ENCODE measurements at places on chromosomes 5 and 9.

GRCh38 chr5:119166026-119166425, 95.1 kb downstream of the DMXL1 start:
- no peak for DNase-seq

GRCh38 chr9:7172154-7173115, 414.7 kb downstream of the KDM4C start:
- DNase-seq: no peak

DNA sequence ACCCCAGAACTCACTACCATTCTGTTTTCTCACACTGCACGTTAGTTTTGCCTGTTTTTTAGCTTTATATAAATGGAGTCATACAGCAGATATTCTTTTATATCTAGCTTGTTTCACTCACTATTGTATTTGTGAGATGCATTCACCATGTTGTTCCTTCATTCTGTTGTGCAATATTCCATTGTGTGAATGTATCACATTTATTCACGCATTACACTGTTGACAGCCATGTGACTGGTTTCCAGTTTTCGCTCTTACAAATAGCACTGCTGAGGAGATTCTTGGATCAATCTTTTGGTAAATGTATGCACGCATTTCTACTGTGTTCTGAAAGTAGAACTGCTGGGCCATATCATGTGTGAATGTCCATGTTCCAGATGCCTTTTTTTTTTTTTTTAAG, 6.4 kb upstream of the SNX30 start:
- DNase-seq: no peak

GRCh38 chr5:177306674-177307543, 3.3 kb downstream of the PRELID1 start:
- no peak for DNase-seq

GRCh38 chr9:123416176-123416575, 60.2 kb downstream of the CRB2 start:
- no peak for DNase-seq

DNA sequence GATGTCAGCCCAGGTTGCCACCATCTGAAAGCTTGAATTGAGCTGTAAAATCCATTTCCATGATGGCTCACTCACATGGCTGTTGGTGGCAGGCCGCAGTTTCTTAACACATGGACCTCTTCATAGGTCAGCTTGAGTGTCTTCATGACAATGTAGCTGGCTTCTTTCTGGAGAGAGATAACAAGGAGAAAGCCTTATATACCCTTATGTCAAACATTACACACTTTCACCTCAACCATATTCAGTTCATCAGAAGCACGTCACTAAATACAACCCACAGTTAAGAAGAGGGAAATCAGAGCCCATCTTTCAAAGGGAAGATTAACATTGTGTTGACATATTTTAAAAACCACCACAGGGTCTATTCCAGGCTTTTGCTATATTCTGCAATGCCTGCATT, 604.4 kb downstream of the PRELID2 start:
- no peak for DNase-seq

DNA sequence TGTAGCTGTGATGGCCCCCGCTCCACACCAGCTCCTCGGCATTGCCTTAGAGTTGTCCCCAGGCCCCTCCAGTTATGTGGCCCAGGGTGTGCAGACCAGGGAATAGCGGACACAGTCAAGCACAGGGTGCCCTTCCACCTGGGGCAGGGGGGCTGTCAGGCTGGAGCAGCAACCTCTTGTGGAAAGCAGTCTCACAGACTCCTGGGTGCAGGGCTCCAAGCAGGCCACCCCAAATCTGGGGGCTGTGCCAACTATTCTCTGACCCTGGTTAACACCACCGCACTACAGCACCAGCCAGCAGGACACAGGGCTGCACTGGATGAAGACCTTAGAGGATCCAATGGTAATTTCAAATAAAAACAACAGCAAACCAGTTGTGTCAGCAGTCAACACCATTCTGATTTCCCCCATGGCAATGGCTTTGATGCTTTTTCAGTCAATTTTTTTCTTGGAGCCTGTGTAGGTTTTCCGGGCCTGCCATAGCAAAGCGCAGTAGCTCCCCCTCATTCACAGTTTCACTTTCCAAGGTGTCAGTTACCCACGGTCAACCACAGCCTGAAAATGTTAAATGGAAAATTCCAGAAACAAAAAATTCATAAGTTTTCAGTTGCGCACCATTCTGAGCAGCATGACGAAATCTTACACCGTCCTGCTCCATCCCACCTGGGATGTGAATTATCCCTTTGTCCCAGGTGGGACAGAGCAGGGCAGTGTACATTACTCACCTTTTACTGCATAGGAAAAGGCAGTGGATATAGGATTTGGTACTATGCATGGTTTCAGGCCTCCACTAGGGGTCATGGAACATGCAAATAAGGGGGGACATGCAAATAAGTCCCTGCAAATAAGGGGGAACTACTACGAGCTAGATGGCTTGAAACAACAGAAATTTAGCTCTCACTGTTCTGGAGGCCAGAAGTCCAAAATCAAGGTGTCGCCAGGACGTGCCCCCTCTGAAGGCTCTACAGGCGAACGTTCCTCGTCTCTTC, 49.0 kb downstream of the C5orf15 start:
- no peak for DNase-seq

GRCh38 chr9:126151031-126151685, 175.5 kb upstream of the MVB12B start:
- no peak for DNase-seq

- DNase-seq: no peak
Observed at GRCh38 chr5:57745029-57745428, 262.4 kb upstream of the ACTBL2 start.

GRCh38 chr9:98210435-98210834, 18.0 kb upstream of the CORO2A start:
- no peak for DNase-seq

DNA sequence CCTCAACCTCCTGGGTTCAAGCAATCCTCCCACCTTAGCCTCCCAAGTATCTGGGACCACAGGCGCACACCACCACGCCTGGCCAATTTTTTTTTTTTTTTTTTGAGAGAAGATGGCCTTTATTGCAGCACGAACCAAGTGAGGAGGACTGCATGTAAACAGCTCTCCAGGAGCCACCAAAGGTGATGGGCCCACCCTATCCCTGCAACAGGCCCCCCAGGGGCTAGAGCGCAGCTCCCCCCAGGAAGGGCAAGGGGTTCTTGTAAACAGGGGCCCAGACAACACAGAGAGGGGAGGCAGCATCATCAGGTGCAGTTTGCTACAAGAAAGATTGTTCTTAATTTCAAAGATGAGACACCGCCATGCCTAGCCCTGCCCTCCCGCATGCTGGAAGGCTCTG, 12.6 kb upstream of the EGR1 start:
- DNase-seq: no peak

DNA sequence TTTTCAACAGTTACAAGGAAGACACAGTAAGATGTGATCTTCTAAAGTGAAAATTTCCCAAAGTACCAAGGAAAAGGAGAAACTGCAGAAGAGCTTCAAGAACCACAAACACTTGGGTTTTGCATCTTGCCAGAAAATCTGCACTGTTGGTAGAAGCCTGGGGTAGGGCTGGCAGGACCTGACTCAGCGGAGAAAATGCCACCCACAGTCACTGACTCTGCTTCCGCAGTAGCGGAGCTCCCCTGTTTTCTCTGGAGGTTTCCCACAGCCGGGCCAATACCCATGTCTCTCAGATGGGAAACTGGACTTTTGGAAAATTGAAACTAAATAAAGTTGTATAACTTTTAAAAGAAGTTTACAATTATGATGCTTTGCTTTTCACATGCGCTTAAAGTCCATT, 104.2 kb downstream of the MEF2C start:
- DNase-seq: no peak

DNA sequence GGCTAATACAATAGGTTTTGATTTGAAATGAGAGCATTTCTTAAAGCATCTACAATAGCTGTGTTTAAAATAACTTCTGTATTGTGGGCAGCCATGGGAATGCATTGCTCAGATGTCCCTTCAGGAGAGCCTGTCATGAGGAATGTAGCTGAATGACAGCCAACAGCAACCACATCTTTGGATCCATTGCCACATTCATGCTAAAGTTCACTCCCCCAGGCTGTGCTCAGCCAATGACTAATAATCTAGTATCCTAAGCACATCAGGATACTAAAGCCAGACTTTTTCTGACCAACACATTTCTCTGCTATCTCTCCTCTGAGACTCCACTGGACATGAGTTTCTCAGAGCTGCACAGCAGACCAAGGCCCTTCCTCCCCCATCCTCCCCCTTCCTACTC, 45.5 kb downstream of the HTR1A start:
- no peak for DNase-seq

GRCh38 chr9:73183428-73183827, 31.8 kb downstream of the ANXA1 start:
- DNase-seq: no peak

GRCh38 chr5:141771031-141771430, 89.0 kb upstream of the ARAP3 start:
- DNase-seq: no peak

DNA sequence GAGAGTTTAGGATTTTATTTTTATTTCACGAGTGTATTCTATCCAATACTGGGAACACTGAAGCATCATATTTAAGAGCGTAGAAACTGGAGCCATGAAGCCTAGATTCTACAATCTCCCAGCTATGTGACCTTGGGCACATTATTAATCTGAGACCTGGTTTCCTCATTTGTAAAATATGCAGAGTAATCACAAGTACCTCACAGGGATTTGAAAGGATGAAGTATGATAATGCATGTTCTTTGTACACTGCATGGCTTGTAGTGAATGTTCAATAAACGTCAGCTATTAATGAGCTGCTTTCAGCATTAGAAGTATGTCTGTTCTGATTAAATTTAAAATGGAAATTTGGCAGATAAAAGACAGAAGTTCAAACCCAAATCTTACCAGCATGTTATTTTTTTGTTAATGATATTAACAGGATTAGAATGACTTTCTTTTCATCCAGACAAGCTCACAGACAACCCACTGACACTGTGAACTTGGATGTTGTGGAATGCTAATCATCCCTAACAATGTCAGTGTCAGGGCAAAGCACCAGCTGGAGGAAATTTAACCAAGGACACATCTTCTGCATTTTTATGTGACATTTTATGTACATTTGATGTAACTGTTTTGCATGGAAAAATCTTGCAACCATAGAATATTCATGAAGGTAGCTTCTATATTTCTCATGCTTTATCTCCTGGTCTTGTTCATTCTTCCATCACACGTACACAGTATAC, 27.1 kb upstream of the CTXN3 start:
- no peak for DNase-seq

DNA sequence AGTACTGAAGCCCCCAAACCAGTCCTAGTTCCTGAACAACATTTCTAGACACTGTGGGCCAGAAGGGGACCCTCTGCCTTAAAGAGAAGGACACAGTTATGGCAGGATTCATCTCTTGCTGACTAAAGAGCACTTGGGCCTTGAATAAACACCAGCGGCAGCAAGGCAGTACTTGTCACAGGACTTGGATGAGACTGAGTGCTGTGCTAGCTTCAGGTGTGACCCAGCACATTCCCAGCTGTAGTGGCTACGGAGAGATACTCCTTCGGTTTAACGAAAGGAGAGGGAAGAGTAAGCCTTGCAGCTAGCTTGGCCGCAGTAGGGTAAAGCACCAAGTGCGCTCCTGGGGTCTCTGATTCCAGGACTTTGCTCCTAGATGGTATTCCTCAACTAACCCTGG, 10.9 kb upstream of the STX17 start:
- DNase-seq: no peak

DNA sequence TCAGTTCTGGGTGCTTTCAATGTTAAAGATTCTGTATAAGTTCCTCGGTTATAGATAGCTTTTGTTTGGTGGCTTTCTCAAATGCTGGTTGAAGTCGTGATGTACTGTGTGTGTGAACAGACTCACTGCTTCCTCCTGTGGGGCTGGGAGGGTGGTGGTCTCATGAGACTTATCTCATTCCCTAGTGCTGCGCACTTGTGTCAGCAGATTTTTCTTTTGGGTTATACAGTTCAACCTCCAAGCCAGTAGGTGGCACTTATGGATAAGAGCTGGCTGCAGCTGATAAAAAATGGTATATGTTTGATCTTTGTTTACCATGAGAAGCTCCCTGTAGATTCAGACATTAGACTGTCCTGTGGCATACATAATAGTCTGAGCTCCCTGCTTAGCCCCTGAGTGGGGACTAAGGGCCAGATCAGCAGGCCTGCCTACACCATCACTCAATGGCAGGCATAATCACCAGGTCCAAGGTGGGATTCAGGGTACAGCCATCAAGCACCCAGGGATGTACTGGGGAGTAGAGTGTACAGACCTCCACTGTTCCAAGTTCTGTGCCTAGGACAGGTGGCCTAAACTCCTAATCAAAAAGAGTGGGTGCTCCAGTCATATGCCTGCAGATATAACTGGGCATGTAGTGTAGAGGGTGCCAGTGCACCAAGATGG, 174.2 kb downstream of the OXCT1 start:
- no peak for DNase-seq

- no peak for DNase-seq
Observed at GRCh38 chr9:36899406-36899805, 134.7 kb downstream of the PAX5 start.

DNA sequence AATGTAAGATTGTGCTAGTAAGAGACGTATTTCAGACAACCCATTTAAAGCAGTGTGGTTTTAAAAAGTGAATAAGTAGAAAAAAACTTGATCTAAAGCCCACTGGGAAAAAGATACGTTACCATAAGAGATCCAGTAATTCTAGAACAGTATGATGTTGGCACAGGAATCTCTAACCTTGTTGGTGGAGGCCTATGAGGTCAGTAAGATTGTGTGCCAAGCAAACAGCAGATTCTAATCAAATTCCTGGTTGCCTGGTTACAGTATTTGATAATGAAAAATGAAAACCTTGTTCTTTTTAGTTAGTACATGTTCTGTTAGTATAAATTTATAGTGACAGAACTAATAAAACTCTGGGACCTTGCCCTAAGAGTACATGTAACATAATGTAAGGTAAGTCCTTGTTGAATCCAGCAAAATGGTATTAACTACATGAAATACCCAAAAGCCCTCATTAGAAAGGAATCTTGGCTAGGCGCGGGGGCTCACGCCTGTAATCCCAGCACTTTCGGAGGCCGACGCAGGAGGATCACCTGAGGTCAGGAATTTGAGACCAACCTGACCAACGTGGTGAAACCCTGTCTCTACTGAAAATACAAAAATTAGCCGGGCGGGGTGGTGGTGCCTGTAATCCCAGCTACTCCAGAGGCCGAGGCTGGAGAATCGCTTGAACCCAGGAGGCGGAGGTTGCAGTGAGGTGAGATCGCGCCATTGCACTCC, 33.2 kb upstream of the DMXL1 start:
- DNase-seq: no peak

DNA sequence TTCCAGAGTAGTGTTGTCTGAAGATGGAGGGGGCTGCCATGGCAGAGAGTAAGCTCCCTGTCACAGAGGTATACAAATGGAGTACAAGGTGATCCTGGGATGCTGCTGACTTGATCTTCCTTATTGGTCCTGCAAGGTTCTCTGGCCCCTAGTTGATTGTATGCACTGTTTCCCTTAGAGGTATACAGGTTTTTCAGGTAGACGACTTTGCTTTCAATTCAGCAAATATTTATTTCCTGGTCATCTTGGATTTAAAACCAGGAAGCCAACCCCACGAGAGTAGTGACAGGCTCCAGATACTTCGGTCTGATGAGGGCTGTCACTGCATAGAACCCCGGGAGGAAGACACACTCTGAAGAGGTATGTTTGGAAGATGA, 16.5 kb upstream of the TRIM14 start:
- no peak for DNase-seq

GRCh38 chr5:119105971-119106370, 35.1 kb downstream of the DMXL1 start:
- DNase-seq: no peak
